Pulmonary artery endothelial cell (primary cell): ENCODE measurements at places on chromosomes 12 and 14.
A peak's percentile ranks its signal among the peaks of the same experiment; 100 is the strongest.

DNA sequence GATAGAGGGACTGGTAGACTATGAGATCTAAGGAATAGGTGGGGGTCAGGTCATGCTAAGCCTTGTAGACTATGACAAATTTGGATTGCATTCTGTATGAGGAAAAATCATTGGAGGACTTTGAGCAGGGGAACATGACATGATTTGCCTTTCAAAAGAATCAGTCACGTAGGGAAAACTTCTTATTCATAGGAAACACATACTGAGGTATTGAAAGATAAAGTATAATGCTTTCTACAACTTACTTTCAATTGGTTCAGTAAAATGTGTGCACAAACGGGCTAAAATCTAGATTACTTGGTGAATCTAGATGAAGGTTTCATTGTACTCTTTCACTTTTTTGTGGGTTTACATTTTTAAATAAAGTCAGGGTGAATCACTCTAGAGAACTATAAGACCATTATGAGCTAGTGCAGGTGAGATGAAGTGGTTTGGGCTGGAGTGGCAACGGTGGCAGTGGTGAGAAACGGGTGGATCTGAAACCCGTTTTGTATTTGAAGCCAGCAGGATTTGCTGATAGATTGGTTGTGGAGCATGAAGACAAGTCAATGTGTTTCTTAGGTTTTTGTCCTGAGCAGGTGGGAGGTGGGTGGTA is 6.7 kb downstream of the BBS10 start:
- no peak for DNase-seq

- DNase-seq, result no peak
Observed at GRCh38 chr14:85122690-85123089, 407.3 kb upstream of the FLRT2 start.

GRCh38 chr12:3598896-3599860 is 108.2 kb downstream of the PRMT8 start:
- DNase-seq, result no peak

GRCh38 chr12:48185181-48185919 is 1.9 kb downstream of the CCDC184 start:
- DNase-seq, result no peak

GRCh38 chr12:53234271-53234914 is 2.4 kb upstream of the RARG start:
- DNase-seq, result no peak

- peak; percentile 64 for DNase-seq
Observed at GRCh38 chr12:85016413-85016812, 19.7 kb downstream of the TSPAN19 start.

- DNase-seq, result no peak
Observed at GRCh38 chr14:61560323-61560722, 135.0 kb upstream of the HIF1A start.

GRCh38 chr14:26554069-26554772 is 43.6 kb downstream of the NOVA1 start:
- DNase-seq, result no peak

DNA sequence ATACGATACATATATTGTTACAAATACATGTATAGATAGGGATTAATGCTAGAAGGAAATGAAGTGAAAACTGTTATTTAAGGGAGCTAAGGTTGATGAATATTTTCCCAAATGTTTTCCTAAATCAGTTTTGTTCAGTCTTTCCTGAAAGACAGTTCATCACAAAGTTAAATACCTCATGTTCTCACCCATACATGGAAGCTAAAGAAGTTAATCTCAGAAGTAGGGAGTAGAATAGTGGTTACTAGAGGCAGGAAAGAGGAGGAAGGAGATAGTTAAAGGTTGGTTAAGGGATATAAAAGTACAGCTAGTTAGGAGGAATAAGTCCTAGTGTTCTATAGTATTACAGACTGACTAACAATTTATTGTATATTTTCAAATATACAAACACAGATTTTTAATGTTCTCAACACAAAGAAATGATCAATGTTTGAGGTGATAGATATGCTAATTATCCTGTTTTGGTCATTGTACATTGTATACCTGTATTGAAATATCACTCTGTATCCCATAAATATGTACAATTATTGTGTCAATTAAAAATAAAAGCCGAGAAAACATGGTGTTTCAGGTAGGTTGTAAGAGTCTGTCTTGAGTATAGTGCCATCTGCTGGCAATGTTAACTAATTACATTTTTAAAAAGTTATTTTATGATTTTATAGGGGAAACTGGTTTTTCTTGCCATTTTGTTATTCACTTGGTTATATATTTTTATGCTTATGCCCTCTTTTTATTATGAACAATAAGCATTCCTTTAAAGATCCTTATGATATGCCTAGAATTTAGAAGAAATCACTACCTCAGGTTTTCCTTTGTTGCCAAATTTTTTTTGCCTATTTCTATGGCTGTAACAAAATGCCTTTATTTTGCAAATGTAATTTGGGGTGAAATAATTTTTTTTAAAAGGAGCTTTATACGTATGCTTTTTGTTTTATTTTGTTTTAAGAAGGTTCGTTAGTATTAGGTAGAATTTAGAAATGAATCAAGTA is 26.9 kb downstream of the ZDHHC17 start:
- no peak for DNase-seq

GRCh38 chr14:23443881-23444280 is 8.4 kb upstream of the MYH7 start:
- DNase-seq, result no peak

DNA sequence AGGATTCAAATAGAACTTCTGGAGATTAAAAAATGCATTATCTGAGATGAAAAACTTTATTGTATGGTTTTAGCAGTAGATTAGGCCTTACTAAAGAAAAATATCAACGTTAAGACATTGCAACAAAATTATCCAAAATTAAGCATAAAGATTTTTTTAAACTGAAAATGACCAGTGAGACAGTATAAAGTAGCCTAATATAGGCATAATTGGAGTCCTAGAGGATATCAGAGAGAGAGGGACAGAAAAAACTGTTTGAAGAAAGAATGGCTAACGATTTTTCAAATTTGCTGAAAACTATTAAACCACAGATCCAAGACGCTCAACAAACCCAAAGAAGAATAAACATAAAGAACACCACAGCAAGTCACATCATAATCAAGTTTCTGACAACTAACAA is 149.5 kb upstream of the LMNTD1 start:
- DNase-seq, result no peak

GRCh38 chr14:76863724-76864407 is 37.7 kb downstream of the LRRC74A start:
- no peak for DNase-seq

DNA sequence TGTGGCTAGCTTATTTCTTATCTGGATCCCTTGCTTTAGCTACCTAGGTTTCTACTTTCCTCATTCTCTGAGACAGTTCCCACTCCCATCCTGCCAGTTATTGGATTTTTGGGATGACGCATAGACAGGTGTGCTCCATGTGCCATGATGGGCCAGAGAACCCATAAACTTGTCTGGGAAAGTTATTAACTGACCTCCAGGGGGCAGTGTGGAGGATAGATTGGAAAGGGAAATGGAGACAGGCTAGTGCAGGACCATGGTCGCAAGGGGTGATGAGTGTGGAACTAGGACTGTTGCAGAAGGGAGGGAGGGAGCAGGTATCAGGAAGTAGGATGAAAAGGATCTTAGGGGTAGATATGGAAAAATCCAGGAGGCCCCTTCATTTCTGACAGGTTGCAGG is 80.3 kb downstream of the ESRRB start:
- DNase-seq, result no peak

GRCh38 chr12:56304872-56305590 is 4.9 kb upstream of the CS start:
- DNase-seq, result no peak

DNA sequence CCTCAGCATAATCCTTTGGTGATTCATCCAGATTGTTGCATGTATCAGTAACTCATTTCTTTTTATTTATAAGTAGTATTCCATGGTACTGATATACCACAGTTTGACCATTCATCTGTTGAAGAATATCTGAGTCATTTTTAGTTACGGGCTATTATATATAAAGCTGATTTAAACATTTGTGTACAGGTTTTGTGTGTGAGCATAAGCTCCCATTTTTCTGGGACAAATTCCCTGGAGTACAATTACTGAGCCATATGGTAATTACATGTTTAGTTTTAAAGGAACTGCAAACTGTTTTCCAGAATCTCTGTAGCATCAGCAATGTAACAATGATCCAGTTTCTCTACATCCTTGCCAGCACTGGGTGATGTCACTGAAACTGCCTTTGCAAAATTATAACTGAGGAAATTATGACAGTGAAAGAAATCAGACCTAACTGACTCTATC is 236.2 kb upstream of the KRR1 start:
- DNase-seq, result no peak

DNA sequence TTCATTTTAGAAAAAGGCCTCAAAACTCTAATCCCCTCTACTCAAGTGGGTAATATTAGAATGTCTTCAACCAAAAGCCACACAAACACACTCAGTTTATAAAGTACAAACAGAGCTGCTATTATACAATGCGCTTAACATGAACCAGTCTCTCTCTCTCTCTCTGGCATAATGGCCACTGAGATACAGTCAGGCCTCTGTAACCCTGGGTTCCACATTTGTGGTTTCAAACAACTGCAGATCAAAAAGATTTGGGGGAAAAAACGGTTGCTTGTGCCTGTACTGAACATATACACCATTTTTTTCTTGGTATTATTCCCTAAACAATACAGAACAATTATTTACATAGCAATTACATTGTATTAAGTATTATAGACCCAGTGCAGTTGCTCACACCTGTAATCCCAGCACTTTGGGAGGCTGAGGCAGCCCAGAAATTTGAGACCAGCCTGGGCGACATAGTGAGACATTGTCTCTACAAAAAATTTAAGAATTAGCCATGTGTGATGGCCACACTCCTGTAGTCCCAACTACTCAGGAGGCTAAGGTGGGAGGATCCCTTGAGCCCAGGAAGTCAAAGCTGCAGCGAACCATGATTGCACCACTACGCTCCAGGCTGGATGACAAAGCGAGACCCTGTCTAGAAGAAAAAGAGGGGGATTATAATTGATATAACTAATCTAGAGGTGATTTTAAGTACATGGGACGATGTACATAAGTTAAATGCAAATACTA is 5.6 kb downstream of the SLC11A2 start:
- DNase-seq, result no peak

GRCh38 chr14:105864651-105865265 is 338.4 kb downstream of the TMEM121 start:
- DNase-seq, result no peak

- no peak for DNase-seq
Observed at GRCh38 chr12:122980183-122981035, at the start of gene ARL6IP4. ARL6IP4 (plus strand) TSS chr12:122980681; CDS start chr12:122981140, 459 bp downstream.

- no peak for DNase-seq
Observed at GRCh38 chr12:132484891-132485441, 5.0 kb upstream of the FBRSL1 start.

GRCh38 chr12:54282949-54283593 is 2.5 kb downstream of the HNRNPA1 start:
- DNase-seq, result no peak

DNA sequence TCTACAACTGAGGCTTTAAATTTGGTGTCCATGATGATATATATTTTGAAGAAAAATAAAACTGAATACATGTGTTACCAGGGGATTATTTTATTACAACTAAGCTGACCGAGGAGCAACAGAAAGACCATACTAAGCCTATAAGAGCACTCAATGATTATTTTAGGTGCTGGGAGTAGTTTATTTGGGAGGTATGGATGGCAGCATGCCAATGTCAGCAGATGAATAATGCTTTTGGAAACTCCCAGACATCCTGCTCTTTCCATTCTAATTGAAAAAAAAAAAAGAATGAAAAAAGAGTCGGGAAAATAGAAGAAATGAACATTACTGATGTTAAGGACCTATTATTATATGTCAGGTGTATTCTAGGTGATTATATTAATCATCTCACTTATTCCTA is 441.2 kb downstream of the BTG1 start:
- DNase-seq, result no peak

GRCh38 chr12:98594050-98594835 is 757 bp downstream of the SLC25A3 start:
- no peak for DNase-seq

GRCh38 chr14:52835122-52835903 is 43.9 kb upstream of the GNPNAT1 start:
- no peak for DNase-seq

GRCh38 chr12:109716512-109717389 is 3.1 kb downstream of the FAM222A start:
- no peak for DNase-seq

- DNase-seq, result no peak
Observed at GRCh38 chr14:93775744-93776143, 12.5 kb downstream of the PRIMA1 start.

DNA sequence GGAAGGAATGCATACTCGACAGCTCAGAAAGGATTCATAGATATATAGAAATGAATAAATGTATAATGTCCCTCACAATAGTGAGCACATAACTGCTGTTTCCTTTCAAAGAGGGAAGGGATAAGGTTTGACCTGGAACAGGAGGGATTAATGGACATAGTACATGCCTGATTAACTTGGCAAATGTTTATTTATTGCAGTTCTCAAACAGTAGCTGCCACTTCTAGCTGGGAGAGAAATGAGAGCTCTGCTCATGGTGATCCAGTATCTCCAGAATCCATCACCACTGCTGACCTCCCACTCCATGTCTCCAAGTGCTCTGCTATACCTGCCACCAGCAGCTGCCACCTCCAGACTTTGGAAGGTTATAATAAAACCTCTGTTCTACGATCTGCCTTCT is 108.1 kb downstream of the LRIG3 start:
- no peak for DNase-seq

DNA sequence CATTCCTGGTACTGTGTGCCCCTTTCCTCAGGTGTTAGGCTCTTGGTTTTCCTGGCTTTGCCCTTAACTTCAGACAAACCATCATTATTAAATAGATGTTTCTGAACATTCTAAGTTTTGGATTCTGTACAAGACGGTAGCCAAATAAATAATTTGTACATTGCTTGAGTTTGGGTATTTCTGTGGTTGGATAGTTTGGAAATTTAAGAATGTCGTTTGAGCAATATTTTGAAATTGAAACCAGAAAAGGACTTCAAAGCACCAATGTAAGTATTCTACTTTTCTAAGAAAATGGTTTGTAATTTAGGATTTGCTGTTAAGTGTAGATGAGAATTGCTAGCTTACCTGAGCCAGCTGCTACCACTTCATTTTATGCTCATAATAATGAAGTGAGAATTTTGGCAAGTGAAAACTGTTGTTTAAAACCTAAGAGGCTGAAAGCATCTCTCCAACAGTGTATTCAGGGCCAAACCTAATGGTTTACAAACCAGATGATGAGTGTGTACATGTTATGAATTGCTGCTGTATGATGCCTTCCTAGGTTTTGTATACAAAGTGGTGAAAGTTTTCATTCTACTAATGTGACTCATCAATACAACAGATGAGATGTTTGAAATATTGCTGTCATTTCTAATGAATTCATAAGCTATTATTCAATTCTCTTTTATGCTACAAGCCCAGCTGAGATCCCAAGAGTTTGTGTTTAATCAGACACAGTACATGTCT is 181.5 kb upstream of the PRKD1 start:
- no peak for DNase-seq

DNA sequence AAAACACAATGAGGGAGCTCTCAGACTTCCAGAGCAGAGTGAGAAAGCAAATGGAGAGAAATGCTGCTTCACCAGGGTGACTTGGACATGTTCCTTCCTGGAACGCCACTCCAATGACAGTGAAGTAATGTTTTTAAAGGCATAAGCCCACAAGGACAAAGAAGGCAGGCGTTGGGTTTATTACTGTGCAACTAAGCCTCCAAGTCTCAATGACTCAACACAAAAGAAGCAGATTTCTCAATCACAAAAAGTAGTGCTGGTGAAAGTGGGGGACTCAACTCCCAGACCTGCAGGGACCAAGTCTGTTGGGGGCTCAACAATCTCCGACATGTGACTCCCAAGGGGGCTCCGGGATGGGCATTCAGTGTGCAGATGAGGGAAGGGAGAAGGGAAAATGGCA is 505.2 kb downstream of the BCL11B start:
- DNase-seq, result no peak

- DNase-seq, result no peak
Observed at GRCh38 chr14:21090940-21091663, 7.4 kb downstream of the ZNF219 start.
